Vein endothelial cell (primary cell): ENCODE measurements at places on chromosomes 11 and 22. TPM values are rescaled to one million over a fixed set of nuclear protein-coding genes. Genes with fewer than 3 reads are reported as not detected.

Gene COMMD9
- 38.9 and 51.0 TPM in 2 replicates for total RNA-seq

Gene RCOR2
- total RNA-seq, result 0.29 and 0.98 TPM in 2 replicates

Gene TMEM138
- total RNA-seq, result 19.5 and 24.8 TPM in 2 replicates

Gene OR52M1
- not detected in 2 replicates for total RNA-seq

Gene OR56A1
- total RNA-seq, result not detected in 2 replicates

Gene PGR
- 0.10 TPM in 1 of 2 replicates, not detected in the other for total RNA-seq

Gene NUDT8
- total RNA-seq, result 5.2 and 10.6 TPM in 2 replicates

Gene POU2AF1
- not detected in 2 replicates for total RNA-seq

Gene TMPRSS13
- not detected in 2 replicates for total RNA-seq

Gene BACE1
- total RNA-seq, result 16.3 and 16.5 TPM in 2 replicates

Gene PATE4
- not detected in 2 replicates for total RNA-seq

Gene RASSF7
- 17.1 and 18.0 TPM in 2 replicates for total RNA-seq

Gene HTR3A
- not detected in 2 replicates for total RNA-seq

Gene ACCS
- 7.5 and 10.8 TPM in 2 replicates for total RNA-seq

Gene APOBEC3F
- 2.1 and 5.9 TPM in 2 replicates for total RNA-seq

Gene TRPC6
- under 0.01 and 0.10 TPM in 2 replicates for total RNA-seq

Gene APOBEC3B
- 0.98 and 2.9 TPM in 2 replicates for total RNA-seq

Gene FAM111B
- 9.1 and 17.1 TPM in 2 replicates for total RNA-seq

Gene SLN
- total RNA-seq, result not detected in 2 replicates
